Right renal cortex interstitium (tissue), 3 donors: ENCODE measurements at places on chromosomes 11 and 22.
A peak's percentile ranks its signal among the peaks of the same experiment; 100 is the strongest.

- no peak for DNase-seq
Measured at GRCh38 chr22:44567846-44568493, 69.9 kb upstream of the RTL6 start.

DNA sequence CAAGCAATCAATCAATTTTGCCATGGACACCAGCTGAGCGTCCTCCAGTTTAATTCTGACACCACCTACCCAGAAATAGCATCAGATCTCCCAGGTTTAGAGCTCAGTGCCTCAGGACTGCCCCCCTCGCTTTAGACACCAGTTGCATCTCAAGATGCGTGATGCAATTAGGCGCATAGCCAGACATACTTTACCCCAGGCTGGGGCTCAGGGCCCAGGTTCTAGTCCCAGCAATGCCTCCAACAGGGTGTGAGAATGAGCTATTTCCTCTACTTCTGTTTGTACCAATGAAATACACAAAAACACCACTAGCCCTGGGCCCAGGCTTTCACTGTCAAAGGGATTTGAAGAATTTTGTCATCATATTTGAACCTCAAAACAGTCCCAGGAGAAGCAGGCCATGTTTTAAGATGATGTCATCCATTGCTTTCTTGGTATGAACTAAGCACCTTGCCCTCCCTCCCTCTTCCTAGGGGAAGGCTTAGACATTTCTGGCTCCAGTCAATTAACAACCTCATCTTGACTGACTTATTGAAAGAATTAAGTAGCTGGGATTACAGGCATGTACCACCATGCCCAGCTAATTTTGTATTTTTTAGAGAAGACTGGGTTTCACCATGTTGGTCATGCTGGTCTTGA is 61.5 kb upstream of the INCENP start:
- DNase-seq: no peak

DNA sequence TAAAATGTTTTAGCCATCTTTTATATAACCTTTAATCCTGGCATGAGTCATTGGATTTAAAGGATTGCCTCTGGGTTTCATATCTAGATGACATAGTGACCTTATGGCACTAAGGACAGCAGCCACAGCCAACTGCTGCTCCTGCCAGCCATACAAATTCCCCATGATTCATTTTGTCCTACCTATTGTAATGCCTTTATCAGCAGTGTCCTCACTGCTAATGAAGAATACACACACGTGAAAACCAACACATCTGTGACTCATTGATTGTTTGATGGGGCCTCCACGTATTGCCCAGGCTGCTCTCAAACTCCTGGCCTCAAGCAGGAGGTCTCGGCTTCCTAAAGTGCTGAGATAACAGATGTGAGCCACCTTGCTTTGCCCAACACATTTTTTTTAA is 1.8 kb downstream of the LDHAL6A start:
- no peak for DNase-seq

DNA sequence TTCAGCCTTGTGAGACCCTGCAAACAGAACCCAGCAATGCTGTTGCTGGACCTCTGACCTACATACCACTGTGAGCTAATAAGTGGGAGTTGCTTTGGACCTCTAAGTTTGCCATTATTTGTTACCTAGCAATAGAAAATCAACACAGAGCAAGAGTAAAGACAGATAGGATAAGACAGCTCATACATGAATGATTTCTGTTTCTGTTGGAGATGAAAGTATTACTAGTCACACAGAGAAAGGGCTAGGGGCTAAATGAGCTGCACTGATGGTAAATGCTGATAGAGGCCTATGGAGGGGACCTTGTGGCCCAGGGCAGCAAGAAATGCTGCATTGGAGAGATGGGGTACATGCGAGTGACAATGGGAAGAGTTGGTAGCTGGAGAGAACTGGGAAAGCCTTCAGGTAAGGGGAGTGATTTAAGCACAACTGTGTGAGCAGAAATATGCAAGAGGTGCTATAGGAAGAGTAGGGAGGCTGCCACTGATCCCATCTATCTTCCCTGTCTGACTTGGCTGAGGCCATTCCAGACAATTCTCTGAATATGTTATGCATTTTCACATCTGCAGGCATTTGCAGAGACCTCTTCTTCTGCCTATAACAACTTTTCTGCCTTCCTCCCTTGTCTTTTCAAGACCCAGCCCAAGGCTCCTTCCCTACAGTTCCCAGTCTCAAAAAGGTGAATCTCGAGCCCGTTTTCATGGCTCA is 46.1 kb upstream of the SYN3 start:
- DNase-seq: no peak

- DNase-seq: no peak
Measured at GRCh38 chr11:107741044-107741823, 29.4 kb upstream of the SLN start.

GRCh38 chr11:118147502-118147901 is 5.1 kb downstream of the SCN4B start:
- no peak for DNase-seq

GRCh38 chr11:118789501-118790356 is 1.2 kb downstream of the DDX6 start:
- DNase-seq: peak; percentile 52

GRCh38 chr11:12975195-12975594 is 33.9 kb upstream of the RASSF10 start:
- no peak for DNase-seq

GRCh38 chr11:8732748-8733241 is 50.2 kb downstream of the RPL27A start:
- no peak for DNase-seq

DNA sequence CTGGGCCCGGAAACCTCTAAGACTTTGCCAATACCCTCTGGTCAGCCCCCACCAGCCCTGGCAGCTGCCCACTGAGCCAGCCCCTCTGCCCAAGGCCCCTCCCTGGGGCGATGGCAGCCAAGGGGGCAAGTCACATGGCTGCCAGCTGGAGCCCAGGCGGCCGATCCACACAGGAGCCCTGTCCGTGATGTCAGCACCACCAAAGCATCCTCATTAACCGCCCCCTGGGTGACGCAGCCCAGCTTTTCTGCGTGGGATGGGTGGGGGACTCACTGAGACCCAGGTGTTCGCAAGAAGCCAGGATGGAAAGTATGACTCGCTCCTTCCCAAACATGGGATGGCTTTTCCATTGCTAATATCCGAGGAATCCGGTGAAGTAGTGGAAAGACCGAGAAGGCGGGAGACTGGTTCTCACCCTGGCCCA is 46.6 kb upstream of the WNT7B start:
- DNase-seq: no peak
